Stimulated activated CD8-positive, alpha-beta memory T cell treated with anti-CD3 and anti-CD28 coated beads, Interleukin-2, amount 100 ng/mL, for 48 hours (primary cell): ENCODE measurements at places on chromosomes 6 and 20.

DNA sequence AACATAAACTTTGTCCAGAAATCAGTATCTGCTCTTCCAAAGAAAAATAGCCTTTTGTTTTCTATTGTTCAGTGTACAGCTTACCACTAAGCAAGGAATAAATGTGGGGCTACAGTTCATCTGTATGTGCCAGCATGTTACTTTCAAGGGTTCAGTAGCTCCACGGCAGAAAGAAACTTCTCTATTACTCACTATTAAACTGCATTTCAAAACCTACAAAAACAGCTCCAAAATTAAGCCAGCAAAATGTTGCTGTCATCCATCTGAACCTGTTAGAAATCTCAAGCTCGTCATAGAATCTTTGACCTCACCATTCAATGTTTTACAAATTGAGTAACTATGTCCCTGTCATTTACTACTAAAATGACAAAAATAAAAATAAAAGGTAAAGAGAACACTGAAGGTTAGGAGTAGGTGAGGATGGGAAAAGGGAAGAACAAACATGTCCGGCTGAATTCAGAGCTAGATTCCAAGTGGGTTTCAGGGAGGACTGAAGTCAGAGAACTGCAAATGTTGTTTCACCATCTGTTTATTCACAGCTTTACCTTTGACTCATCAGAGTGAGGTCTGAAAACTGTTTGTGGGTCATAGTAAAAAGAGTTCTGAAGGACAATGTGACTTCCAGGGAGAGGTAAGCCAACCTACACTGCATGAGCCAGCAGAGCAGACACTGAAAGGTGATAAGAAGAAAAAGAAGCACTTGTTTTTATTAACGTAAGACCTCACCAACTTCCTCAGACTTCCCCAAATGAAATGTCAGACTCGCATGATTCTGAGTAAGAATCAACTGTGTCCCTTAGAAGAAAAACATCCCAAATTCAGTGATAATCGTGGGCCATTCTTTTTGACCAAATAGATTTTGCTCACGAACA, 62.0 kb downstream of the ATXN1 start:
- no peak for DNase-seq

- no peak for DNase-seq
These were observed 634.5 kb downstream of the PHF3 start for GRCh38 chr6:64270083-64270482.

GRCh38 chr6:31020057-31020456, 9.8 kb downstream of the MUC22 start:
- no peak for DNase-seq

DNA sequence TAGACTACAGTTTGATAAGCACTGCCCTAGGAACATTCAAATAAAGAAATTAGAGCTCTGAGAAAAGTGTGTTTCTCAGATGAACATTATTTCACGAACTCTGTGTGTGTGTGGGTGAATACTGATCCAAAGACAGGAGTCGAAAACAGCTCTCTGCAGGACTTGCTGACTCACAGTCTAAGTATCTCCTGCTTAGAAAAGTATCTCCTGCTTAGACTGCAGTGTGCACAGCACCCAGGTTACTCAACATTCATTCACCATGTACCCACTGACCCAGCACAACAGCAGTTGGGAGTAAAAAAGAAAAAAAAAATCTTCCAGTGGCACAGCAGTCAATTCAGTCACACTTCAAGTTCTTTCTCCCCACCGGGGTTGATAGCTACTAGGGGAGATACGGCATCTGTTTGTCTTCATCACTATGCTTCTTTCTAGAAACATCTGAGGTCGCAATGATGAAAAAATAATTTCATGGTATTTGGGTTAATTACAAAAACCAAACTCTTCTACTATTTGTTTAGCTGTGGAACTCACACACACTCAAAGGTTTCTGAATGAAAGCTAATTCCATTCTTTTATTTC, 48.0 kb downstream of the GCLC start:
- no peak for DNase-seq

DNA sequence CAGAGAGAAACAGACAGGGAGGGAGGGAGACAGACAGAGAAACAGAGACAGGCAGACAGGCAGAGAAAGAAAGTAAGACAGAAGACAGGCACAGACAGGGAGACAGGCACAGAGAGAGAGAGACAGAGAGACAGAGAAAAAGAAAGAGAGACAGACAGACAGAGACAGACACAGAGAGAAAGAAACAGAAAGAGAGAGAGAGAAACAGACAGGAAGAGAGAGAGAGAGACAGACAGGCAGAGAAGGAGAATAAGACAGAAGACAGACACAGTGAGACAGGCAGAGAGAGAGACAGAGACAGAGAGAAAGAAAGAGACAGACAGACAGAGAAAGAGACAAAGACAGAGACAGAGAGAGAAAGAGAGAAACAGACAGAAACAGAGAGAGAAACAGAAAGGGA, 754.8 kb upstream of the DEFB115 start:
- DNase-seq, result no peak

DNA sequence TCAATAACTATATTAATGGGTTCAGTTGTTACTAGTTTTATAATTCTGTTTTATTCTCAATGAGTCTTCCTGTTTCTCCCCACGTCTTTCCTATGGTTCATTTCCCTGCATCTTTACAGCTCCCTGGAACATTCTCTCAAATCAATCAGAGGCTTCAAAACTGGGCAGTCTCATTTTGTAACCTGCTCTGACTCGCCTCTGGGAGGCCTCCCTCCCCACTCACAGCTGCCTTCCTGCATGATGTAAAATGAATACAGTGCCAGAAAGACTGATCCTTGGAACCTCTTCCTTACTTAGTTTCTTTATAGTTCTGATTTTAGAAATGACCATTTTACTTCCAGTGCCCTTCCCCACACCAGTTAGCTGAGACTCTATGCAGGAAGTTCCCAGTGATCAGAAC, 103.9 kb downstream of the ESR1 start:
- DNase-seq, result no peak

GRCh38 chr6:159221486-159222170, 52.4 kb downstream of the FNDC1 start:
- no peak for DNase-seq

DNA sequence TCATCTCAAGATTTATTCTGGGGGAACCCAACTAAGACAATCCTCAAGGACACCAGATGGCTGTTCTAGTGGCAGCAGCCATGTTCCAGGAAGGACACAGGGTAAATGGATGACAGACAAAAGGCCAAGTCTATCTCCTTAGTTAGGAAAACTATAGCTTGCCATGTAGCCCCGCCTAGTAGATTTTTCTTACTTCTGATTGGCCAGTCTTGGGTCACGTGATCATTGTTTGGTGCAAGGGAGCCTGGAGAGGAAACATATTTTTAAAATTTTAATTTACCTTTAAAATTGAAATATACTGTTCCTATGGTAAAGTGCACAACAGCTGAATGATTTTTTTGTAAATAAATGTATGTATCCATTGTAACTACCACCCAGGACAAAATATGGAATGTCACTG, 4.4 kb upstream of the KCNS1 start:
- no peak for DNase-seq

- no peak for DNase-seq
These were observed 40.4 kb downstream of the TAB2 start for GRCh38 chr6:149357726-149358538.

DNA sequence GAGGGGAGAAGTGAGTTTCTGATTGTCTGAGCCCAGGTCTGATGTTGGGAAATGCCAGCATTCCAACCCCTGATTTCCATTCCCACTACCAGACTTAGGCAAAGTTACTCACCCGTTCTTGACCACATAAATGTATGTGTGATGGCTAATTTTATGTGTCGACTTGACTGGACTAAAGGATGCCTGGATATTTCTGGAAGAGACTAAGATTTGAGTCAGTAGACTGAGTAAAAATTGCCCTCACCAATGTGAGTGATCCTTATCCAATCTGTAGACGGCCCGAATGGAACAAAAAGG, 95.8 kb upstream of the TAB2 start:
- DNase-seq, result no peak

GRCh38 chr20:43895235-43895634, 19.4 kb upstream of the TOX2 start:
- DNase-seq, result no peak

- DNase-seq, result no peak
These were observed 58.5 kb downstream of the GRM1 start for GRCh38 chr6:146087386-146087785.
